ENCODE measurements at places on chromosomes 7 and 10.

GRCh38 chr7:48173756-48174382 is 2.6 kb downstream of the ABCA13 start:
- no peak for DNase-seq

DNA sequence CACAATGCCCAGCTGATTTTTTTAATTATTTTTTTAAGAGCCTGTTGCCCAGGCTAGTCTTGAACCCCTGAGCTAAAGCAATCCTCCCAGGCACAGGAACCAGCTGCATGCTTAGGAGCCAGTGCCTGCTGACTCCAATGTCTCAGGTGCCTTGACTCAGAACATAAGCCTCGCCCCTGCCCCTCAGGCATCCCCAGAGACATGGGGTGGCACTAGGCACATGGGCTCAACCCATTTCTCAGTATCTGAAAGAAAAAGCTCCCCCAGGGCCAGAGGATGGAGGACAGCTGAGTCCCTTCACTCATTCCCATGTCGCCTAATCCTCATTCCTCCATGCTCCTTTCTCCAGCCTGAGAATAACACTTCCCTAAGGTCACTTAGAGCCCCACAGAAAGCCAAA is 39.1 kb downstream of the KCNH2 start:
- no peak for DNase-seq

- no peak for DNase-seq
Measured at GRCh38 chr10:74760086-74760979, 66.1 kb upstream of the KAT6B start.

- no peak for DNase-seq
Measured at GRCh38 chr10:547591-548081, 141.8 kb downstream of the DIP2C start.

GRCh38 chr10:114388275-114388674 is 16.0 kb downstream of the AFAP1L2 start:
- no peak for DNase-seq

- no peak for DNase-seq
Measured at GRCh38 chr10:978826-979421, 9.3 kb upstream of the GTPBP4 start.

DNA sequence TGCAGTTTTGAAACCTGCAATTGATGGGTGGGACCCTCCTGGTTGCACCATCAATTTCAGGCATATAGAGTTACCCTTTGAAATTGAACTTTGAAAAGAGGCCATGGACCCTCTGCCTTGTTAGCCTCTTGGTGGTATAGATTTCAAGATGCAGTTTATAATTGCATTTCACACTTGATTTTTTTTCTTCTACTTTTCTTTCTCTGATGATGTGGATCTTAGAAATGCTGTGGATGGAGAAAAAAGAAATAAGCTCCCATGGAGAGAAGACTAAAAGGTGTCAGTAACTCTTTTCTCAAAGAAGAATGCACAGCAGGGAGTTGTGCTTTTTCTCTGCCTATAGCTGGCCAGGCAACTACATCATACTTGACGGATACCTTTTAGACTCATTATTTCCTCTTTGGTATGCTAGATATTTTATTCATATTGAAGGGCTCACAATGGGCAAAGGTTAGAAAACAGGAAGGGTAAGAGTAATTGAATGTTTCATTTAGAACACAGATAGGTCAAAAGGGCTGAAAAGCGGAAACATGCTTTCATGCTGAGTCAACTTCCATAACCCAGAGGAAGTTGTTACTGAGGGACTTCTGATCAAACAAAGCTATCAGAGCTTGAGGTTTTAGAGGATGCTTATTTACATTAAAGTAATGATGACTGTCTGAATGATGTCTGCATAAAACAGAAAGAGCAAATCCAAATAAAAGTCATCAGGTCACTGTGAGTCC is 773.2 kb upstream of the LRRN3 start:
- DNase-seq, result no peak

- DNase-seq, result no peak
Measured at GRCh38 chr7:99112097-99112496, 31.8 kb downstream of the SMURF1 start.

- DNase-seq, result no peak
Measured at GRCh38 chr7:42567051-42567450, 330.0 kb upstream of the GLI3 start.

DNA sequence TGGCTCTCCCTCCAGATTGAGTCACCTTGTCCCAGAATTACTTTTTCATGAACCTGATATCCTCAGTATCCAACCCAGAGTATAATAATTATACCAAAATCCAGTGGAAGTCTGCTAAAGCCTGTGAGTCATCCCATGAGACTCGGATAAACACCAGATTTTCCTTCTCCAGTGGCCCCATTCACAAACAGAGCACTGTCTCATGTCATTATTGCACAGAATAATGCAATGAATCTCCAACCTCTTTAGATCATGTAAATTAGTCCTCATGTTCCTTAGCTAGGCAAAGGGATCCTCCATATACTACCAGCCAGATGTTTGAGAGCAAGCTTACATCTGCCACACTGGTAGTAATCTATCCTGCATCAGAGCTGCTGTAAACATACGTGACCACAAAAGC is 89.0 kb downstream of the AMPH start:
- DNase-seq, result no peak

DNA sequence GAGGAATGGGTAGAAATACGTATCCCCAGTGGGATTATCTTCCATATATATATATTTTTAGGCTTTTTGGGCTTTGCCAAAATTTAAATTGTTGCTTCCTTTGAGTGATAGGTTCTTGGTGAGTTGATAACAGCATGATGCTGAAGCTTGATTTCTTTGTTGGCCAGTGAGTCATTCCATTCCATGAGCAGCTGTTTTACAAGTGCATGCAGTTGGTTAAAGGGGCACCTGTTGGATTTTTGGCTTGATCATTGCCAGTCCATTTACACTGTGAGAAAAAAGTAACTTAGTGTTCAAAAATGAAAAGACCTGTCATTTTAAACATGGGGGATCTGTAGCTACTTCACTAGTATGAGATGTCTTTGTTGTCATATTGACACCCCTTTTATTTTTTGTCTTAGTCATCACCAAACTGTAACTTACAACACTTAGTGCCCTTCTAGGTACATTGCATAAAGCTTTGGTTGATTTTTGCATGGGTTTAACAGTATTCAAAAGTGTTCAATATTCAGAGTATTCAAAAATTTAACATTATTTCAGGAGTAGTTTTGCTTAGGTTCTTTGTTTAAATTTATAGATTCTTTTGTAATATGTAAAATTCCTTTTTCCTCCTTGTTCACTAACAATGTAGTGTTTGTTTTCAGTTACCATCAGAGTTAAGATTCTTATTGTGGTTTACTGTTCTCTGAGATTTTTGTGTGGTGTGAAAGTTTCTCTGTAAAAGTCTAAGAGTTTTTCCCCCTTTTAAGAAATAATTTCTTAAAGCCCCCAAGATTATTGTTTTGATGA is 8.8 kb downstream of the AKAP9 start:
- DNase-seq, result no peak

GRCh38 chr7:32204361-32205018 is 134.3 kb upstream of the PDE1C start:
- no peak for DNase-seq

- DNase-seq, result no peak
Measured at GRCh38 chr7:70700941-70701425, 431.0 kb upstream of the GALNT17 start.

DNA sequence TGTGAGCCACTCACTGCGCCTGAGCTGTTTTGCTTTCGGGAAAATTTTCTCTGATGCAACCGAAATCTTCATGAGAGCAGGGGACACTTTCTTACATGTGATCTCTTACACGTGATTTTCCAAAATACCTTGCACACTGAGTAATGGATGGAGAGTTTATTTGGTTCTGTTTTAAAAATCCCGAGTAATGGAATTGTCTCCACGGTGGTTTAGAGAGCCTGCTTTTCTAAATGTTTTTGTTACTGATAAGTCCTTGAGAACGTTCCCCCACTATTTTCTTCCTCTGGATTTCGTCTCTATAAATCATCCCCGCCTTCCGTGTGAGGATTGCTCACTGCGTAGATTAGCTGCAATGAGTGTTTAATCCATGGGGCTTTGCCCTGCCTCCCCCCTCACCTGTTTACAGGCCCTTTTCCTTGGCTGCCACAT is 25.7 kb downstream of the CAMK1D start:
- DNase-seq, result no peak

DNA sequence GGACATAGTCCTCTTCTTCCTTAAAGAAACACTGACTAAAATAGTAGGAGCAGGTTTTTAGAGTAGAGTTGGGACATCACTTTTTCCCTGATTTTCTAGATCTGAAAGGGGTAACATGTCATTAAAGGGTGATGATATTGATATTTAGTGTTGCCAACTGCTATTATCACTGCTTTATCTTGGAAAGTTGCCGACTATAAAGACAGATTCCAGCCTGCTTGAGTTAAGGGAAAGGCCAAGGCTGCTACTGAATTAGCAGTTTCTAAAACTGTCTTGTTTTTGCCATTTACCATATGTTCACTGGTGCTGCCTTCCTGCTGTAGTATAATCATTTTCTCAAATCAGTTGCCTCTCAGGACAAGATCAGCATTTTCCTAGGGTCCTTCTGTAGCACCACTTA is 29.7 kb downstream of the AP3M1 start:
- DNase-seq, result no peak

- DNase-seq, result no peak
Measured at GRCh38 chr10:102605712-102606111, 38.6 kb upstream of the TRIM8 start.

GRCh38 chr10:27745732-27746396 is at the start of gene MKX:
TSS of gene MKX (minus strand) at chr10:27745819. CDS start at chr10:27743415, 2,404 bp downstream.
- DNase-seq, result no peak

GRCh38 chr7:27901028-27901760 is 161.2 kb downstream of the TAX1BP1 start:
- no peak for DNase-seq

GRCh38 chr10:120505056-120505455 is 48.0 kb downstream of the PLPP4 start:
- DNase-seq, result no peak

- DNase-seq, result no peak
Measured at GRCh38 chr10:132539894-132540293, 2.3 kb downstream of the INPP5A start.

GRCh38 chr10:126504761-126505112 is 116.5 kb upstream of the ADAM12 start:
- DNase-seq, result no peak

GRCh38 chr10:103696411-103697145 is 158.8 kb downstream of the SH3PXD2A start:
- peak; percentile 30 for DNase-seq

GRCh38 chr7:111840528-111840927 is 278.2 kb upstream of the IMMP2L start:
- no peak for DNase-seq

DNA sequence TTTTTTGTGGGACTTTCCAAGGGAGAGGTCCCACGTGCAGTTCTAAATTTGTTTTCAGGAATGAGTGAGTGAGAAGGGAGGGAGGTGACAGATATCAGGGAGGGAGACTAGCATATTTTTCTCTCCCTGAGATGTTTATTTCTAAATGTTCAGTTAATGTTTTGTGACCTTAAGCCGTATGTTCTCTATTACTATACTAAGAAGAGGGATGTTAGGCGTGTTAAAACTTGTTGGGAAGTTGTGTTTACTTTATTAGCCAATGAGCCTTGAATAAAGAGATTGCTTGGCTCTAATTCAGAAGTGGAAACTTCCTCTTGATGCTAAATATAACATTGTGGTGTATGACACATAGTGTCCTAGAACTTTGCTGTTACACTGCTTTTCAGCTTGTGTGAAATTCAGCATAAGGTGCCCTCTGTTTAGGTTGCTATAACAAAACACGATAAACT is 37.3 kb downstream of the DNAH11 start:
- DNase-seq, result no peak

GRCh38 chr7:74003621-74004020 is 24.4 kb upstream of the ELN start:
- DNase-seq, result no peak

GRCh38 chr7:28020302-28020940 is 160.2 kb downstream of the JAZF1 start:
- no peak for DNase-seq

- no peak for DNase-seq
Measured at GRCh38 chr7:135459076-135459475, 50.8 kb downstream of the CNOT4 start.

GRCh38 chr7:134879815-134880475 is 100.5 kb downstream of the CALD1 start:
- DNase-seq, result no peak

DNA sequence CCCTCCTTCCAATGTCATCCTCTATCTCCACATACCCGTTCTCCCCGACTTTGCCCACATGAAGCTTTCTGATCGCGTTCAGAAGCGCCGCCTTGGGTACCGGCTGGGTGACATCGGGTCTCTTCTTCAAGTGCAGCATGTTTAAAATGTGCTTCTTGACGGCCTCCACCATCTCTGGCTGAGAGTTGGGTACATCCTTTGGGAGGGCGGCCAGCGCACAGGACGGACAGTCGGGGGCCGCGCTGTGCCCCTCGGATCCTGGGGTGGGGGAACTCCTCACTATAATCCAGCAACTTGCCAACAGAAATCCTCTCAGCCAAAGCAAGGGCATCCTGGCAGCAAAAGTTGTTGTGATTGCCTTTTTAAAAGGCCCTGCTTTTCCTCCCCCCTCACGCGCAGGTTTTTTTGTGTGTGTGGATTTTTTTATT is 2.8 kb downstream of the INHBA start:
- DNase-seq, result no peak

GRCh38 chr10:618229-618989 is 71.1 kb downstream of the DIP2C start:
- no peak for DNase-seq

DNA sequence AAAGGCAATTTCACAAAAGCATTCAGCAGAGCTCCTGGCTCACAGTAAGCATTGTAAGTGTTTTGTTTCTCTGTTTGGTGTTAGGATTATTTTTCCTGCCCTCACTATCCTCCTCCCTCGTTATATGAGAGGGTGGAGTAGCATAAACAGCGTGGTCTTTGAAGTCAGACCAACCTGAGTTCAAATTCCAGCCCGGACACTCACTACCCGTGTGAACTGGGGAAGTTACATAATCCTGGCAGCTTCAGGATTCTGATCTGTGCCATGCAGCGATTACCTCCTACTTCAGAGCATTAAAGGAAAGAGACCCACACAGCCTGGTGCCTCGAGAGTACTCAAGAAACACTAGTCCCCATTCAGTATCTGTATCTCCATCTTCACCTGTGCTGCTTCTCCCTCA is 386.5 kb downstream of the INHBA start:
- DNase-seq, result no peak

DNA sequence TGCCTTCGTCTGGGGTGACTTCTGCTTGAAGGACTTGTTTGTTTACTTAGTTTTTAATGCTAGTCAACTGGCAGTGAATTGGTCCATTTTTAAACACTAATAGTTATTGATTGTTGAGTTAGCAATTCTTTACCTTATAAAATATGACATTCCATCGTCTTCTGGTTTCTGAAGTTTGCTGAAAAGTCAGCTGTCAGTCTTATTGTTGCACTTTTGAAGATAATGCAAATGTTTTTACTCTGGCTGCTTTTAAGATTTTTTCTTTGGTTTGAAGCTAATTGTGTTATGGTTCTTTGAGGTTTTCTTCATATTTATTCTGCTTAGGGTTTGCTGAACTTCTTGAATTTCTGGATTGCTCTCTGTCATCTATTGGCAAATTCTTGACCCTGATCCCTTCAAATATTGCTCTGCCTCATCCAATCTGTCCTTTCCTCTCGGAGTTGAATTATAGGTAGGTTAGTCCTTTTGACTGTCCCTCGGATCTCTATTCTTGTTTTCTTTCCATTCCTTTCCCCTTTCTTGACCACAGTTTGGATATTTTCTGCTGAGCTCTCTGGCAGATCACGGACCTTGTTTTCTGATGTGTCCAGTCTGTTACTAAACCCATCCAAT is 24.2 kb downstream of the MGMT start:
- DNase-seq, result no peak

- no peak for DNase-seq
Measured at GRCh38 chr7:101813402-101814019, 3.9 kb upstream of the CUX1 start.

GRCh38 chr7:138188290-138188858 is 112.1 kb downstream of the AKR1D1 start:
- DNase-seq, result no peak

All from stimulated activated CD8-positive, alpha-beta memory T cell treated with anti-CD3 and anti-CD28 coated beads, Interleukin-7, amount 100 ng/mL, for 24 hours (primary cell).